Activated gamma-delta T cell treated with anti-CD3 and anti-CD28 coated beads, Interleukin-2, amount 50 U/mL, for 16 hours (primary cell): ENCODE measurements at places on chromosomes 1 and 21.

- no peak for DNase-seq
Observed at GRCh38 chr1:70672442-70672888, 261.4 kb downstream of the CTH start.

GRCh38 chr1:30437059-30437576, 286.3 kb downstream of the MATN1 start:
- DNase-seq, result no peak

GRCh38 chr1:223631473-223631872, 34.0 kb downstream of the CAPN8 start:
- no peak for DNase-seq

DNA sequence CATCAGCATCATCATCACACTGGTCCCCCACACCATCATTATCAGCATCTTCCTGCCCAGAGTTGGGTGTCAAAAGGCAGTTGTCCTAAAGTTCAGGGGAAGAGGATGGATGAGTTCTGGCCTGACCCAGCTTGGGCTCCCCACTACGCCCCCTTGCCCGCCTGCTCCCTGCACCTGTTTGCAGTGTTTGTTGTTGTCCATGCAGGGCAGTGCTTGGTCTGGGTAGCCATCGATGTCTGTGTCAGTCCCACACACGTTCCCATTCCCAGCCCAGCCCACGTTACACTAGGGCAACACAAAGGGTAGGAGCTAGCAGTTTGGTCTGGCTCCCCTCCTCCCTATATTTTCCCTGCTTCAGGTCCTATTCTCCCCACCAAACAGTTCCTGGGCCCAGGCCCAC, 6.8 kb downstream of the THBS3 start:
- DNase-seq, result no peak

- DNase-seq, result no peak
Observed at GRCh38 chr1:226967665-226968064, 27.6 kb downstream of the COQ8A start.

GRCh38 chr1:61142726-61143500, 60.6 kb downstream of the NFIA start:
- no peak for DNase-seq

DNA sequence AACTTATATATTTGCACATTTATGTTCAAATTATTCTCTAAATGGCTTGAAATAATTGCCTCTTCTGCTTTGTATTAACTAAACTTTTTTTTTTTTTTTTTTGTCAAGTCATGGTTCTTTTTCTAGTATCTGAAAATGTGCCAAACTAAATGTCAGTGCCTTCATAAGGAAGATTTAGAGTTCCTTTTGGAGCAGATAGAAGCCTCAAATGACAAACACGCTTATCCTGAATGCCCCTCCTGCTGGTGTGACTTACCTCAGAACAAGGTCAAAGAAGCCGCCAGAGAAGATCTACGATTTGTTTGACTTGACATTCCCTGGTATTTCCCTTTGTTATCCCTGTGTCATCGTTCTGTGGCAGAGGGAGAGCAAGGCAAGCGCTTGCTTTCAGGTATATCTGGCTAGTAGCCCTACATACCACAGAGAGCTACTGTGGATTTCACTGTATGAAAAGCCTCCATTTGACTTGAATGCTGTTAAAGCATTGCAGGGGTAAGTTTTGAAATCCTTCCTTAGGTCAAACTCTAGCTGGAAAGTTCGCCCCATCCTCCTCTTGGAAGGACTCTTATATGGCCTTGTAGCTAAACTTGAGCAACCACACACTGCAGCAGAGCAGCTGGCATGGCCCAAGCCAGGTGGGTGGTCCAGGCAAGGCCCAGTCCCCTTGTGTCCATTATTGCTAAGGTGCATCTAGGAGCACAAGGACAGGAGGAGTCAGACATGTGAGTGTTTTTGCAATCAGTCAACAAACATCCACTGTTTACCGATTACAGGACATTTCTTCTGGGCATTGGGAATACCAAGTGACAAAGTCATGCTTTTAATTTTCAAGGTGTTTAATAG, 285.4 kb upstream of the USP25 start:
- DNase-seq, result no peak

- DNase-seq, result no peak
Observed at GRCh38 chr1:37493336-37494098, 19.1 kb downstream of the ZC3H12A start.

GRCh38 chr1:58441699-58442098, 104.8 kb downstream of the OMA1 start:
- DNase-seq, result no peak

DNA sequence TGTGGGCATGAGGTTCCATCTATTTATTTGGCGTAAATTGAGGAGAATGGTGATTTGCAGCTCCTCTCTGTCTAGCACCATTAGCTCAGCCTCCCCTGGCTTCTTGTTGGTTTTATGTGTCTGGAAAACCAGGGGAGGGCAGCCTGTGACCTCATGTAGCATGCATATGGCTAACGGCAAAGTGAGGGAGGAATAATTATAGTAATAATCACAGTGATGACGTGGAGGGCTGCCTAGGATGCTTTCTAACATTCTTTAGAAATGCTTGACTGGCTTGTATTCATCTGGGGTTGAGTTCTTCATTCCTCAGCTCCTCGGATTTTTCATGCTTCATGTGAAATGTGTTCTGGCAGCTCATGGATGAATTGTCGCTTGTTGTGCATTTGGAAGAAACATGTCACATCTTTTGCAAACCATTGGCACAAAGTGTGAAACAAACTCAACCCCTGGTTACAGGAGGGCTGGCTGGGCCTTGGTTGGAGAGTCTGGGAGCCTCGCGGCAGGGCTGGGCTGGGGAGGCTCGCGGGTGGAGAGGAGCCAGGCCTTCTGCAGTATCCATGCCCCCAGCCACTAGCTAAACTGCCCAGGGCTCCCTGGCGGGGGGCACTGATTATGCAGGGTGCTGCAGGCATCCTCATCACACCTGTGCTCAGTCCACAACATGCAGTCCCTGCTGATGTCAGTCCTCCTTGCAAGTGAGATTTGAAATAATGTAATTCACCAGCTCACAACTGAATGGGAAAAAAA, 149.6 kb downstream of the DISC1 start:
- DNase-seq, result no peak

- DNase-seq, result no peak
Observed at GRCh38 chr1:22835636-22836319, 125.1 kb downstream of the EPHB2 start.

- DNase-seq, result no peak
Observed at GRCh38 chr1:40638097-40639036, 27.1 kb downstream of the RIMS3 start.

- DNase-seq, result no peak
Observed at GRCh38 chr21:39774227-39774626, 29.2 kb downstream of the IGSF5 start.

GRCh38 chr1:205967554-205968335, 24.5 kb upstream of the SLC26A9 start:
- no peak for DNase-seq

GRCh38 chr1:201648066-201648906, 109.4 kb downstream of the NAV1 start:
- DNase-seq, result no peak

- no peak for DNase-seq
Observed at GRCh38 chr1:26991310-26992116, 2.0 kb upstream of the TRNP1 start.

GRCh38 chr1:147052143-147052542, 114.0 kb downstream of the NBPF12 start:
- DNase-seq, result no peak

DNA sequence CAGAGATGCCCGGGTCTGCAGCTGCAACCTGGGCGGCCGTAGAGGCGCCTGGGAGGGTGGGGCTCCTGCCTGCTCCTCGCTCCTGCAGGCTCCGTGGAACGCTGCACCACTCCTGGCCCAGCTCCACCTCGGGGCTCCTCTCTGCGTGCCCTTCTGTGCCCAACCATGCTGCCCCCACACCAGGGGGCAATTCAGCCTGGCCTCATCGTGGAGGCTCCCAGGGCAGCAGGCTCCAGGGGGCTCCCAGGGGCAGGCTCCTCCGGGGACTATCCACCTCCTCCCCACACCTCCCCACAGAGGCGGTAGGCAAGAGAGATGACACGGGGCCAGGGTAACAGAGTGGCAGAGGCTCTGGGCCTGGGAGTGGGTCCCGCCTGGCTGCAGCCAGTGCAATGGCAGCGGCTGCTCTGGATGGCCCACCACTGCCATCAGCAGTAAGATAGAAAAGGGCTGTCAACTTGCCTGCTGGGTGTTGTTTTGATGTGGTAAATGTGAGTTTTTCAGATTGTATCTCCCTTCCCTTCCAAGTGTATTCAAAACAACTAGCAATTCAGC, 22.4 kb upstream of the LRRC8C start:
- DNase-seq, result peak; percentile 30

DNA sequence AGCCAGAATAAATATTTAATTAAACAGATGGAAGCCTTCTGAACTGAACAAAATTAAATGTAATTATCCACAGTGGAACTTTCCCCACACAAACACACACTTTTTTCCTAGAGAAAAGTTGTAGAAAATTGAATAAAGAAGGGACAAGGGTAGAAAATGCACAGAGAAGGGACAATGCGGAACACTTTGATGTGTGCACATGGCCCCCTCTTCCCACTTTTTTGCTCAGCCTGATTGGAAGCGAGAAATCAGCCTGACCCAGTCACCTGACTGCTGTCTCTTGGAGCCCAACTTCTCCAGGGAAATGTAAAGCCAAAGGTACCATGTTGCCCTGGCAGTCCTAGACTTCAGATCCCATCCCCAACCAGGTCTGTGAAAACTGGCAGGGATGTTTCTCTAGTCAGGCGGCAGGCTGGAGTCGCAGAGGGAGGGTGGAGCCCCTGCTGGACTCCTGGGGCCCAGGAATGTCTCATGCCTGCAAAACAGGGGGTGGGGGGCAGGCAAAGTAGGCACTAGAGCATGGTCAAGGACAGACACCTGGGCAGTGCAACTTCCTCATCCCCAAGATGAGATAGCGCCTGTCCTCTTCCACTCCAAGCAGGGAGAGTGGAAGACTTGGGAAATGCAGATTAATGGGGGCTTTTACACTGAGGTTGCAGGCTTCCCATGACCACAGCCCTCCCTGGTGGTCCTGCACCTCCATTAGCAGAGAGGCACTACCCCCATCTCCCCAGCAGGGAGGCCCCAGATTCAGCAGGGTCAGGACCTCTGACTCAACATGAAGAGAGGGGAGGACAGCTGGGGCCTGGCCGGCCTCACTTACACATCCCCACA, 2.8 kb downstream of the CERS2 start:
- DNase-seq, result no peak

- DNase-seq, result no peak
Observed at GRCh38 chr1:239655023-239655422, 268.7 kb downstream of the CHRM3 start.

GRCh38 chr1:149844650-149845255, 54.6 kb upstream of the BOLA1 start:
- no peak for DNase-seq

DNA sequence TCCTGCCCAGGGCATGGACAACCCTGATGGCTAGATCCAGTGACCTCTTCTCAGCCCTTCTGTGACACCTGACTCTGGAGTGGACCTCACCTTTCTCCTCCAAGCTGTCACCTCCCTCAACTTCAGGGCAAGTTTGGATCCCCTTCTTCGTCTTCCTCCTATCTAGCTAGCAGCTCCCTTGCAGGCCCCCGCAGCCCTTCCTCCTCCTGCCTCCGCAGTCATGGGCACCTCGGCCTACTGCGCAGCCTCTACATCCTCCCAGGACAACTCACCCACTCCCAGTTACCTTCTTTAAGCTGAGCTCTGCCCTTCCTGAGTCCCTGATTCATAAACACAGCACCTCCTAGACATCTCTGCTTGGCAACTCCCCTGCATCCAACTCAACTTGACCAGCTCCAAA, 61.3 kb upstream of the ID3 start:
- no peak for DNase-seq

DNA sequence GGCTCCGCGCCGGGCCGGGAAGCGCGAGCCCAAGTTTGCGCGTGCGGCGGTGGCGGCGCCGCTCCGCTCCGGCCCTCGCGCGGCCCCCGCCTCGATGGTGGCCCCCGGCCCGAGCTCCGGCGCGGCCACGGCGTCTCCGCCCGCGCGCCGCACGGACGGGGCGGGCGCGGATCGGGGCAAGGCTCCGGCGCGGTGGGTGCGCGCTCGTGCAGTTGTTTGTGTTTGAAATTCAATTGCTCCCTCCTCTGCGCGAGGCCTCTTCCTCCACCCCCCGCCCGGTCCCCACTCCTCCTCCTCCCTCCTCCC, at the start of gene HDGF:
Gene HDGF, minus strand, starts transcription at position 225 of the 306 bp plus-strand sequence. CDS start 246 bp downstream, outside the sequence.
- no peak for DNase-seq

DNA sequence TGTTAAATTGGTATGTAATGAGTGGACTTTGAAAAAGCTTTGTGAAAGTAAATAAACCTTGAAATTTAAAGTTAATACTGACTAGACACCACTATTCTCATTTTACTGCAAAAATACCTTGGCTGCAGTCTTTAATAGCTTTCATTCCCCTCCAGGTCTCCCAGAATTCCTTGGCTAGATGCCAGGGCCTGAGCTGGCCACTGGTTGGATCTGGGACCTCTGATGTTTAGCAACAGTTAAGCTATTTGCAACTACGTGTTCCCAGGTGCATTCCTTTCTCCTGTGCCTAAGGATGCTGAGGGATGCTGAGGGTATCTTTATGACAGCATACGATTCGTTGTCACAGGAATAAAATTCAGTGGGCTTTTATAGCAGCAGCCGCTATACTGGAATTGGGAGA, 938.7 kb downstream of the TTLL7 start:
- no peak for DNase-seq

GRCh38 chr1:151713044-151713443, 3.6 kb downstream of the CELF3 start:
- no peak for DNase-seq

DNA sequence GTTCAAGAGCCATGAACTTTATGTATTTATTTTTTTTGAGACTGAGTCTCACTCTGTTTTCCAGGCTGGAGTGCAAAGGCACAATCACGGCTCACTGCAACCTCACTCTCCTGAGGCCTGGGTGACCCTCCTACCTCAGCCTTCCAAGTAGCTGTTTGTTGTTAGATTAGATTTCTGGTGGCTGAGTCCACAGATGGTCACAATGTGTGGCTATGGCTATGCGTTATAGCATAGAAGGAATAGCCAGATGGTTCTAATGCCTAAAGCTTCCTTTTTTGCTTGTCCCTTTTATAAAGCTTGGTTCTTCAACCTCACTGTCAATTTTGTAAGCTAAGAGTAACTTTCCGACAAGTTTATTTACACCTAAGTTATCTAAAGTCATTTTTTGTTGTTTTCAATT, 62.3 kb upstream of the FMN2 start:
- DNase-seq, result no peak

- no peak for DNase-seq
Observed at GRCh38 chr1:22710701-22711049, at the start of gene EPHB2. EPHB2 (plus strand) TSS chr1:22710839; CDS start chr1:22710983, 144 bp downstream.

GRCh38 chr1:225908013-225908640, 15.9 kb downstream of the PYCR2 start:
- DNase-seq, result no peak
